ENCODE measurements at places on chromosomes 4 and X.

DNA sequence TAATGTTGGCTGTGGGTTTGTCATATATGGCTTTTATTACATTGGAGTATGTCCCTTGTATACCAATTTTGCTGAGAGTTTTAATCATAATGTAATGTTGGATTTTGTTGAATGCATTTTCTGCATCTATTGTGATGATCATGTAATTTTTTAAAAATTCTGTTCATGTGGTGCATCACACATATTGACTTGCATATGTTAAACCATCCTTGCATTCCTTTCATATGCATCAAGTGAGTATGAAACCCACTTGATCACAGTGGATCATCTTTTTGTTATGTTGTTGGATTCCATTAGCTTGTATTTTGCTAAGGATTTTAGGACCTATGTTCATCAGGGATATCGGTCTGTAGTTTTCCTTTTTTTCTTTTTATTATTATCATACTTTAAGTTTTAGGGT lies 12.1 kb downstream of the HEPH start:
- H3K27ac ChIP-seq, result no peak overlapping the region
- no peak overlapping the region for H3K4me3 ChIP-seq
- DNase-seq, result no peak
- no peaks in the 10 kb centered on the region for H3K4me1 ChIP-seq
- H3K36me3 ChIP-seq, result no peaks in the 10 kb centered on the region
- H3K27me3 ChIP-seq, result no peaks in the 10 kb centered on the region

GRCh38 chr4:1164956-1165545 lies 7.3 kb downstream of the SPON2 start:
- H3K36me3 ChIP-seq, result peaks cover 24% of the 10 kb centered on the region
- H3K27me3 ChIP-seq, result no peaks in the 10 kb centered on the region
- no peak overlapping the region for H3K27ac ChIP-seq
- H3K4me3 ChIP-seq, result no peak overlapping the region
- peaks cover 22% of the 10 kb centered on the region for H3K4me1 ChIP-seq

DNA sequence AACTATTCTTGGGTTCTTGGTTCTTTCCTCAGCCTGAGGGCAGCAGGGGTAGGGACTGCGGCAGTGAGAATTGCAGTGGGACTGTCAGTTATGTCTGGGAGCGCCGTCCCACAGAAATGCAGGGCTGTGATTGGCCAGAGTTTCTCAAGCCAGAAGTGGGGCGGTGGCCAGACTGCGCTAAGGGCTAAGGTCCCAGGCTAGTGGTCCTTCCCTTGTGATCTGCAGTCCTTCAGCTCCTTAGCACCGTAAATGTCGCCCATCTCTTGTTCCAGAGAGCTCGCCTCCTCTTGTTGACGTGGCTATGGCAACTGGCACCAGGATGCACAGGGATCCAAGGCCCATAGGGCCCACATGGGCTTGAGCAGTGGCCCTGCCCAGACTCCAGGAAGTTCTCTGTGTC lies 223.5 kb downstream of the GRIA2 start:
- H3K27me3 ChIP-seq, result no peaks in the 10 kb centered on the region
- H3K27ac ChIP-seq, result no peak overlapping the region
- no peak overlapping the region for H3K4me3 ChIP-seq
- H3K36me3 ChIP-seq, result no peaks in the 10 kb centered on the region

GRCh38 chr4:61162116-61162515 lies 38.0 kb upstream of the ADGRL3 start:
- H3K4me1 ChIP-seq, result no peaks in the 10 kb centered on the region
- no peaks in the 10 kb centered on the region for H3K27me3 ChIP-seq
- H3K4me3 ChIP-seq, result no peak overlapping the region
- no peak for DNase-seq

DNA sequence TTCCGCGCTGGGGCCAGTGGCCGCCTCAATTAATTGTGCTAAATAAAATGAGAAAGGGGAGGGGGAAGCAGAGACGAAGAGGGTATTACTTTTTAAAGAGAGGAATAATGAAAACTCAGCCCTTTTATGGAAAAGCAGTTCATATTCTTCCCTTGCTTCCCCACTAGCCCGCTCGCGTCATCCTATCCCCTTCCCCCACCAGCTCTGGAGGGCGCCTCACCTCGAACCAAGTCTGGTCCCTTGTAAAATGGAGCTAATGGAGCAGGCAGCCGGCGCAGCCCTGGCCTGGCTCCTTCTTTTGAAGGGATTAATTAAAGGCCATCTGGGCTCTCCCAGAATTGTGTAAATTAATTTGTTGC lies 511 bp upstream of the NKX6-1 start:
- H3K27me3 ChIP-seq, result peaks cover 92% of the 10 kb centered on the region
- H3K36me3 ChIP-seq, result peaks cover 7% of the 10 kb centered on the region
- peaks cover 4% of the 10 kb centered on the region for H3K4me1 ChIP-seq
- no peak overlapping the region for H3K27ac ChIP-seq
- peak overlapping the region; percentile 66 for H3K4me3 ChIP-seq
- no peak for DNase-seq

DNA sequence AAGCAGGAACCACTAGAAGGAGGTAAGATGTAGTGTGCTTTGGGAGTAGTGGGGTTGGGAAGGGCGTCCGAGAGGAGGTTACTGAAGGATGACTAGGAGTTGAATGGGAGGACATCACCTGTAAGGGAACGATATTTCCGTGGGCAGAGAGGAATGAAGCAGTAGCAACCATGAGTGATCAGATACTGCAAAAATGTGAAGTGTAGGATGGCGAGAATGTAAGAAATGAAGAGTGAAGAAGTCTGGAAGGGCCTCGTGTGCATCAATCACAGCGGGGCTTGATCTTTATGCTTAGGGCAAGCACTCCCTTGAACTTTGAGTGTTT lies 594 bp downstream of the MSMO1 start:
- H3K4me1 ChIP-seq, result peaks cover 29% of the 10 kb centered on the region
- H3K27me3 ChIP-seq, result no peaks in the 10 kb centered on the region
- no peak overlapping the region for H3K4me3 ChIP-seq

- no peak overlapping the region for H3K4me3 ChIP-seq
- peaks cover 35% of the 10 kb centered on the region for H3K27me3 ChIP-seq
- H3K27ac ChIP-seq, result peak overlapping the region; percentile 67
Observed at GRCh38 chr4:7430965-7431695, 3.6 kb downstream of the PSAPL1 start.

GRCh38 chrX:109537324-109537665 lies 651 bp downstream of the NXT2 start:
- H3K27ac ChIP-seq, result peak overlapping the region; percentile 97
- peaks cover 7% of the 10 kb centered on the region for H3K36me3 ChIP-seq
- DNase-seq, result no peak
- H3K4me3 ChIP-seq, result peak overlapping the region; percentile 98
- H3K27me3 ChIP-seq, result no peaks in the 10 kb centered on the region

DNA sequence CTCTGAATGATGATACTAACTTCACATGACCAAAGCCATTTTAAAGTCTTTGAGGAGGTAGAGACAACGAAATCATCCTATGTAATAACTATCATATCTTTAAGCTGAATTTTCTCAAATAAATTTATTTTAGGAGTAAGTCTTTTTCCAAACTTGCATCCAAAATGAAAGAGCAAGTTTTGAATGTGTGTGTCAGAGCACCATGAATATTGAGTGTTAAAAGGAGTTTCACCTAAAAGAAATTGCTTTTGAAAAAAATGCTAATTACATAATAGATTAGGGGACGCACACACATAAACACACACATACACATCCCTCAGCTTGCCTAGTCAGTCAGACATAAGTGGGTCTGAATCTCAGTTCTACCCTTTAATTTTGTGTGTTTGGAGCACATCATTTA lies 1.9 kb downstream of the ANK2 start:
- no peaks in the 10 kb centered on the region for H3K4me1 ChIP-seq
- H3K27ac ChIP-seq, result no peak overlapping the region
- peaks cover 16% of the 10 kb centered on the region for H3K27me3 ChIP-seq
- H3K4me3 ChIP-seq, result no peak overlapping the region
- no peak for DNase-seq
- H3K36me3 ChIP-seq, result no peaks in the 10 kb centered on the region

DNA sequence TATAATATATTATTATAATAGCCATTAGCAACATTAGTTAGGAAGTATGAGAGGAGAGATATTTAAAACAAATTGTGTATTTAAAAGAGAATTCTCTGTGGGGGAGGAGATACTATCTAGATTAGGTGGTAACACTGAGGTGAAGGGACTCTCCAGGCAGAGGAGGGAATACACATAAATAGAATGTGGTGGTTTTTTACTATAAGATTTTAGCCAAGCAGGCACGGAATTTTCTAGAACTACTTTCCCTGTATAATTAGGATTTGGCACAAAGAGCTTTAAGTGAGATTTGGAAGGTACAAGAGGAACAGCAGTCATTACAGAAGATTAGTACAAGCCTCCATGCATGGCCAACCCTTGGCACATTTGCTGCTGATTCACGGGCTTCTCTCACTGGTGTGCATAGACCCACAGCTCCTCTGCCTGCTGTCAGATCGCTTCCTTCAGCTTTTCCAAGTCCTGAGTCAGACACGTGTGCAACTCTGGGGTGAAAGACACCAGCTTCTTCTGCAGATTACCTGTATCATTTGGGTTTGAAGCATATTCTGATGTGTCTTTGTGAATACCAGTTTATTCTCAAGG lies 685.5 kb downstream of the KCTD8 start:
- peaks cover 2% of the 10 kb centered on the region for H3K36me3 ChIP-seq
- no peaks in the 10 kb centered on the region for H3K27me3 ChIP-seq
- no peak for DNase-seq
- H3K4me3 ChIP-seq, result no peak overlapping the region

GRCh38 chrX:111504941-111505340 lies 6.5 kb upstream of the SERTM2 start:
- H3K4me1 ChIP-seq, result no peaks in the 10 kb centered on the region
- no peaks in the 10 kb centered on the region for H3K36me3 ChIP-seq
- H3K27me3 ChIP-seq, result no peaks in the 10 kb centered on the region
- H3K27ac ChIP-seq, result no peak overlapping the region

DNA sequence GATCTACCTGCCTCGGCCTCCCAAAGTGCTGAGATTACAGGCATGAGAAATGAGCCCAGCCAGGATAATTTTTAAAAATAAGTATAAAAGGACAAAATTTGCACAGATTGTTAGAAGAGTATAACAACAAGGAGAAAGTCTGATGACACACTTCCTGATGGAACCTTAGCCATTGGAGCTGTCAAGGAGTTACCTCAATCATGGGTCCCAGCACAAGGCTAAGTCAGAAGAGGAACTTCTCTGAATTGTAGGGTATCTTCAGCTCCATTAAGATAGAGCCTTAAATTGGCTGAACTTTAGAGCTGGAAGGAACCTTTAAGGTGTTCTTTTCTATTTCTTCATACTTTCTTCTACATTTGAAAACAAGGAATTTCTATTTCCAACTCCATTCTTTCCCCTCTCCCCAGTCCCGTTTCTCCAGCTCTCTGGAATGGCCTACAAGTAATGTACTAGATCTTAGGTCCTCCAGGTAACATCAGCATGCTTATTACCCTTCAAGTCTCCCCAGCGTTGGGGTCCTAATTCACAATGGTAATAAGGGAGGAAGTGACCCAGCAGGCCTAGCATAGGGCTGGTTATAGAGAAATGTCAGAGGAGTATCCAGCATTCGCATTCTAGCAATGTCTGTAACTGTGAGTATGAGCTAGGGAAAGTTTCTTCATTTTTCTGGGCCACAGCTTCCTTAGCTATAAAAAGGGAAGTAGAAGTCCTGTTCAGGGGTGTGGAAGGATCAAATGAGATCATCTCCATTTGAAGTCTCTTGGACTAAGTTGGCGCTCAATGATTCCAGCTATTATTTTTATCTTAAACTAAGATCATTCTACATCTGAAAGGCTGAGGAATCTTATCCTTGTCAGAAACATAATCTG lies 18.5 kb upstream of the RBPJ start:
- no peak overlapping the region for H3K4me3 ChIP-seq
- H3K4me1 ChIP-seq, result peaks cover 10% of the 10 kb centered on the region
- H3K36me3 ChIP-seq, result no peaks in the 10 kb centered on the region

DNA sequence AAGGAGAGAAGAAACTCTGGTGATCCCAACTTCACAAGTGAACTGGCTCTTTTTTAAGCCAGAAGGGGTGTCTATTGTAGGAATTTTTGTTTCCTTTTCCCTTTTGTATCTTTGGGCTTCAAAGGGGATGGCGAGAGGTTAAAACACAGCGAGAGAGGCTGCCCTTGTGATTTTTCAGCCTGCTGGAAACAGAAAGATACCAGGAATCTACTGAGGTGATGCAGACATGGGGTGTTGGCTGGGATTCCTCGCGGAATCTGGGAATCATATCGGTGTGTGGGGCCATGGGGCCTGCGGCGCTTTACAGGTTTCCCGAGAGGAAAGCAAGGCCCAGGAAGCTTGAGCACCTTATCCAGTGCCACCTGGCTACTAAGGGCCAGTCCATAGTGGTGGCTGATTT lies 99.4 kb upstream of the STX18 start:
- no peaks in the 10 kb centered on the region for H3K36me3 ChIP-seq
- DNase-seq, result no peak
- H3K27me3 ChIP-seq, result no peaks in the 10 kb centered on the region
- no peak overlapping the region for H3K27ac ChIP-seq
- no peak overlapping the region for H3K4me3 ChIP-seq

- no peak overlapping the region for H3K27ac ChIP-seq
- no peak overlapping the region for H3K4me3 ChIP-seq
- no peaks in the 10 kb centered on the region for H3K36me3 ChIP-seq
- H3K27me3 ChIP-seq, result no peaks in the 10 kb centered on the region
- no peak for DNase-seq
- no peaks in the 10 kb centered on the region for H3K4me1 ChIP-seq
Observed at GRCh38 chrX:30530606-30531005, 47.0 kb downstream of the TASL start.

- peaks cover 51% of the 10 kb centered on the region for H3K4me1 ChIP-seq
- peak overlapping the region; percentile 38 for H3K27ac ChIP-seq
- H3K27me3 ChIP-seq, result no peaks in the 10 kb centered on the region
- H3K36me3 ChIP-seq, result peaks cover 4% of the 10 kb centered on the region
- H3K4me3 ChIP-seq, result peak overlapping the region; percentile 75
Observed at GRCh38 chrX:147917700-147918695, 6.3 kb downstream of the FMR1 start.

- peaks cover 5% of the 10 kb centered on the region for H3K4me1 ChIP-seq
- DNase-seq, result no peak
- H3K36me3 ChIP-seq, result peaks cover 7% of the 10 kb centered on the region
- H3K27ac ChIP-seq, result no peak overlapping the region
- peak overlapping the region; percentile 55 for H3K4me3 ChIP-seq
Observed at GRCh38 chrX:109535578-109535977, 1.1 kb upstream of the NXT2 start.

- no peaks in the 10 kb centered on the region for H3K27me3 ChIP-seq
- no peak overlapping the region for H3K27ac ChIP-seq
- peaks cover 34% of the 10 kb centered on the region for H3K4me1 ChIP-seq
Observed at GRCh38 chr4:102537269-102537668, 36.1 kb downstream of the NFKB1 start.

DNA sequence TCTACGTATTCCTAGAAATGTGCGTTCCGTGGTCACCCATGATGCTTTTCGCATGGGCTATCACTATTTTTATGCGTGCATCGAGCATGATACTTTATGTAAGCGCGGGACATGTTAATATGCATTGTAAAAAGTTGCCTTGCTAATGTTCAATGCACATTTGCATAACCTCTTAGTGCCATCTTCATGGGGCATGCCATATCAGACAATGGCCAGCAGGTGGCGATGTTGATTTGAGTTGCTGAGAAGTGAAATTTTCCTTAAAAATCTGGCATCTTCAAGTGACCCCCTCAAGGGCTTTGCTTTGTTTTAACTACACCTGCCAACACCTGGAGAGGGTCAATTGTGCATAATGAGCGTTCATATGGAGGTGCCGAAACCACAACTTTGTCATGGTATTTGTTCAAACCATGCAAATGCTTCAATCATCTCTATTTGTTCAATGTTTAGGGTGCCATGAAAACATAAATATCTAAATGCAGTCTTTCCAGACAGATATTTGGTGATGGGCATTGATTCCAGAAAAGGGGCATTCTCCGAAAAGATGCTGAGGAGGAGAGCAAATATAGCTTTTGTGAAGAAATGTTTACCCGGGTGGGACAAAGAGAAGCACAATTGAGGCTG lies 833.9 kb upstream of the PRKX start:
- DNase-seq, result no peak
- H3K4me1 ChIP-seq, result no peaks in the 10 kb centered on the region
- peaks cover 3% of the 10 kb centered on the region for H3K36me3 ChIP-seq
- H3K27ac ChIP-seq, result no peak overlapping the region
- no peaks in the 10 kb centered on the region for H3K27me3 ChIP-seq

Measured in effector memory CD8-positive, alpha-beta T cell (primary cell).